ENCODE measurements at places on chromosomes 5 and 9. TPM values are rescaled to one million over a fixed set of nuclear protein-coding genes. Genes with fewer than 3 reads are reported as not detected.
A peak's percentile ranks its signal among the peaks of the same experiment; 100 is the strongest.

DNA sequence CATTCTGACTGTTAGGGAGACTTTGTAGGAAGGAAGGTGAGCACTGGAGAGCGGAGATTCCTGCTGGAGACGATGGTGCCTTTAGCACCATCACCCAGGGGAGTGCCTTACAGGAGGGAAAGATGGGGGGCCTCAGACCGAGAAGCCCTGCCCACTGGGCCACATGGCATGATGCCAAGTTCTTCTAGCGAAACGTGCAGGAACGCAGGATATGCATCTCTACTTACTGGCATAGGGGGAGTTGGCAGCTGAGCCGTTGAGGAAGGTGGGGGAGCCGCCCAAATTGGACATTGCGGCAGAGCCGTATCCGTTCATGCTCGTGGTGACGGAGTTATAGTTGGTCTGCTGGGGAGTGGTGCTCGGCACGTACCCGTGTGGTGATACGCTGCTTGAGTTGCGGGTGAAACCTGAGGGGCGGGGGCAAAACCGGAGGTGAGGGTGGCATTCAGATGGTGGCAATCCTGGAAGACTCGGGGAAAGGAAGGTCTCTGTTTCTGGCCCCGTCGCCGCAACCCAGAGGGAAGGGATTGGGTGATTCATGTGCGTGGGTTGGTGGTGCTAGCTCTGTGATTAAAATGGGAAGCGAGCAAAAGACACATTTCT, 387.7 kb downstream of the EBF1 start:
- no peak overlapping the region for H3K4me3 ChIP-seq
- no peak for DNase-seq
- H3K36me3 ChIP-seq: peaks cover 10% of the 10 kb centered on the region
- no peaks in the 10 kb centered on the region for H3K27me3 ChIP-seq
- H3K4me1 ChIP-seq: no peaks in the 10 kb centered on the region

DNA sequence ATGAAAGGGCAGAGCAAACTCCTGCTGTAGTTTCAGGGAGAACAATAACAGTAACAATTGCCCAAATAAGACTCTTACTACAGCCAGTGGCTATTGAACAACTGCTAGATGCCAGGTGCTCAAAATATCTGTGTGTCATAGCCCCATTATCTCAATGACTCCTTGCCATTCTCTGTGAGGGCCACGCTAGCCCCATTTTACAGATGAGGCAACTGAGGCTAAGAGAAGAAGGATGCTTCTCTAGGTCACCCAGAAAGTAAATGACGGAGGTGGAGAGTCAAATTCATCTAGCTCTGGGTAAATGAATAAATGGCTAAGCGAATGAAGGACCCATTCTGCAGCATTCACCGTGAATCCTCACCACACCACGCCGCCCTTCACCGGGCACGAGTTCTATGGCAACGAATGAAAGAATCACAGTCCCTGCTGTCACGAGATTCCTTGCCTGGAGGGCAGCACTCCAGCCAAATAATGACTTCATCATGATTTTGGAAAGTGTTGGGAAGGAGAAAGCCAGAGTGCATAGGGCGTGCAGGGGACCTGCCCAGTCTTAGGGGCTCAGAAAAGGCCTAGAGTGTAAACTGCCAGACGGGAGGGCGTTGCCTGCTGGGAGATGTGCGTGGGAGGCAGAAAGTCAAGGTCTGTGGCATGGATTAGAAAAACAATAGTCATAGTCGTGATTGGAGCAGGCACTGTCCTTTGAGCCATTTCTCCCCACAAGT, 147.2 kb downstream of the C9orf50 start:
- H3K27ac ChIP-seq: peak overlapping the region; percentile 31
- no peak overlapping the region for H3K4me3 ChIP-seq
- H3K4me1 ChIP-seq: peaks cover 42% of the 10 kb centered on the region
- no peaks in the 10 kb centered on the region for H3K36me3 ChIP-seq
- H3K27me3 ChIP-seq: no peaks in the 10 kb centered on the region

The MAST4 gene
- 23.7 TPM for total RNA-seq

The TSSK1B gene
- total RNA-seq: 0.10 TPM

Measured in spinal cord (tissue), 10 donors.